DND-41 (cell line): ENCODE measurements at places on chromosomes 12 and 14.

DNA sequence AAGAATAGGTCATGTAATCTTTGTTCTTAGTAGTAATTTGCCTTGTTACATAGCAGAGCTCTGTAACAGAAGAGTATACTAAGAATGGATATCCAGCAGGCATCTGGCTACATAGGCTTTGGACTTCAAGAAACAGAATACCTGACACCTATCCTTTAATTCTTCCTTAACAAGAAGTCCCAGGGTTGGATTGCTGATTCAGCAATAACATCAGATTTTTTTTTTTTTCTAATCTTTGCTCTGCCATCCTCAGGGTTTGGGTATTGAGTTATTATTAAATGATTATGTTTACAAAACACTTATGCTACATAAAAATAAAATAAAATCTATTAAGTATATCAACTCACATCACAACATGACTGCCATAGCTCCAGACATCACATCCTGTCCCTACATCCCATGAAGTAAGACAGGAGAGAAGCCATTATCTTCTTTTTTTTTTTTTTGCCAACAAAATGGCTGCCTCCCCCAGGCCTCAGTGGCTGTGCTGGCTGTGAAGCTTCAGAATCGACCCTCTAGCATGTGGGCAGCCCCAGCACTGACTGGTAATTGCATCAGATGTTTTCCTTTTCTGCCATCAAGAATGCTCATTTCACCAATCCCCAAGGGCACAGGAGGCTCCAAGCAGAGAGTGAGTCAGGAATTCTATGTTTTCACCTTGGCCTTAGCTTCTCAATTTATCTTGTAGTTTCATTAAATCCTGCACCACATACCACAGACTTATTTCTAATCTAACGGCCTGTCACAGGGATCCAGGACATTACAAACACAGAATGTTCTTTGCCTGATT, 186.2 kb downstream of the DICER1 start:
- no peak overlapping the region for H3K27ac ChIP-seq
- H3K4me3 ChIP-seq = no peak overlapping the region
- H3K27me3 ChIP-seq = no peaks in the 10 kb centered on the region
- no peak for DNase-seq
- H3K4me1 ChIP-seq = peaks cover 14% of the 10 kb centered on the region

GRCh38 chr12:32118806-32119205, 12.2 kb downstream of the BICD1 start:
- H3K4me3 ChIP-seq = no peak overlapping the region
- H3K36me3 ChIP-seq = no peaks in the 10 kb centered on the region; the same call in 1 of the 2 replicates
- no peaks in the 10 kb centered on the region for H3K4me1 ChIP-seq
- no peak for DNase-seq
- no peak overlapping the region for H3K27ac ChIP-seq

- H3K27me3 ChIP-seq = peaks cover 5% of the 10 kb centered on the region
- H3K27ac ChIP-seq = no peak overlapping the region
- no peaks in the 10 kb centered on the region for H3K36me3 ChIP-seq
- DNase-seq = no peak
Measured at GRCh38 chr14:56744016-56744415, 66.3 kb downstream of the OTX2 start.

GRCh38 chr14:24389226-24389848, 9.5 kb upstream of the NYNRIN start:
- peaks cover 13% of the 10 kb centered on the region for H3K27me3 ChIP-seq
- H3K4me3 ChIP-seq = no peak overlapping the region

DNA sequence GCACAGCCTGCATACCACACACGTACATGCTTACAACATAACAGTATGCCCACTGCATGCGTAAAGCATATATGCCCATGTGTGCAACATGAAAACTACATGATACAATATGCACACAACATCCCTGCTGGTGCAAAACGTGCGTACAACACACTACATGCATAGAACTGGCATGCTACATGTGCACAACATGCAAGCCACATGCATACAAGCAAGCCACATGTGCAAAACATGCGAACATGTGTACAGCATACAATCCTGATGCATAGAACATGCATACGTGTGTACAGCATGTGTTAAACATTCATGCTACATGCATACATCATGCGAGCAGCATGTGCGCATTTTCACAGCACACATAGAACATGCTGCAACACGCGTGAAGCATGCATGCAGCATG, 8.4 kb upstream of the TMTC1 start:
- H3K27me3 ChIP-seq = no peaks in the 10 kb centered on the region
- H3K27ac ChIP-seq = no peak overlapping the region
- H3K4me3 ChIP-seq = 0 out of 2 replicates have a peak overlapping the region, but pooled peaks have one; percentile 3

GRCh38 chr12:42473130-42473529, 116.4 kb downstream of the PRICKLE1 start:
- H3K27ac ChIP-seq = no peak overlapping the region
- no peak for DNase-seq
- H3K36me3 ChIP-seq = no peaks in the 10 kb centered on the region
- H3K4me1 ChIP-seq = peaks cover 6% of the 10 kb centered on the region; the same call in 1 of the 2 replicates
- H3K27me3 ChIP-seq = peaks cover 6% of the 10 kb centered on the region

DNA sequence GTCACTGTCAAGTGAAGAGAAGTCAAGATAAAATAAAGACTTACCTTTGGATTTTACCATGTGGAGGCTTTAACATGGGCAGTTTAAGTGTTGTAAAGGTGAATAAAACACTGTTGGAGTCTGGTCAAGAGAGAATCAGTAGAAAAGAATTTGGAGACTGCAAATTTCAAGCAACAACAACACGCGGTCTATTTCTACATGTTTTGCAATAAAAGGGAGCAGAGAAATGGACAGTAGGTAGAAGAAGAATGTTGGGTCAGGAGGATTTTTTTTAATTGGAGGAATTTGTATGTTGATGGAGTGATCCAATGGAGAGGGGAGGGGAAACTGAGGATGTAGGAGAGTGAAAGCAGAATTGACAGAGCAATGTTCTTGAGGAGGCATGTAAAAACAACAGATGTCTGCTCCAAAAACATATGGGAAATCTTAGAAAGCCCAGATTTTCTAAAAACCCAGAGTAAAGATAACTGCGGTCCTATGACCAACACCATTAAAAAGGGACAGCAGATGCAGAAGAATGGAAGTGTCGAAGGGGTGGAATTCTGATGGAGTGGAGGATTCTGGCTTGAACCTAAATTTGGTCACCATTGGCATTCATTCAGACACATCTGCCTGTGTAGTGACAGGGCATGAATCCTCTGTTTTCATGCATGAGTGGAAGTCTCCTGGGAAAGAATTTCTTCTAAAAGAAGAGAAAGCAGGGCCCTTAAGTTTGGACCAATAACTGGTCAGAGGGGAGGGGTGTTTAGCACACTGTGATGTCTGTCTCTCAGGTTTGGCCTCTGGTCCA, 68.0 kb upstream of the OSBPL8 start:
- no peaks in the 10 kb centered on the region for H3K4me1 ChIP-seq
- peaks cover 5% of the 10 kb centered on the region for H3K27me3 ChIP-seq
- H3K27ac ChIP-seq = no peak overlapping the region
- no peak for DNase-seq
- H3K36me3 ChIP-seq = no peaks in the 10 kb centered on the region

GRCh38 chr12:88035907-88036289, 6.7 kb upstream of the C12orf50 start:
- H3K27me3 ChIP-seq = no peaks in the 10 kb centered on the region
- peak overlapping the region; percentile 68 for H3K4me3 ChIP-seq
- peak overlapping the region; percentile 83 for H3K27ac ChIP-seq

GRCh38 chr12:89862511-89863445, 154.1 kb upstream of the ATP2B1 start:
- peak; percentile 53 for DNase-seq
- peak overlapping the region; percentile 50 for H3K27ac ChIP-seq
- H3K27me3 ChIP-seq = no peaks in the 10 kb centered on the region

- no peaks in the 10 kb centered on the region for H3K36me3 ChIP-seq
- H3K27ac ChIP-seq = no peak overlapping the region
- no peaks in the 10 kb centered on the region for H3K27me3 ChIP-seq
- H3K4me1 ChIP-seq = no peaks in the 10 kb centered on the region
Measured at GRCh38 chr14:94771906-94772490, 2.1 kb upstream of the GSC start.

GRCh38 chr14:86203843-86204242, 673.9 kb downstream of the FLRT2 start:
- no peak overlapping the region for H3K4me3 ChIP-seq
- H3K27ac ChIP-seq = peak overlapping the region; percentile 65
- H3K4me1 ChIP-seq = peaks cover 22% of the 10 kb centered on the region
- no peaks in the 10 kb centered on the region for H3K27me3 ChIP-seq
- no peaks in the 10 kb centered on the region for H3K36me3 ChIP-seq

GRCh38 chr14:76126076-76126475, 25.6 kb upstream of the GPATCH2L start:
- no peaks in the 10 kb centered on the region for H3K27me3 ChIP-seq
- H3K4me1 ChIP-seq = no peaks in the 10 kb centered on the region

- H3K27me3 ChIP-seq = no peaks in the 10 kb centered on the region
- peaks cover 26% of the 10 kb centered on the region for H3K4me1 ChIP-seq
- H3K27ac ChIP-seq = no peak overlapping the region
- no peak overlapping the region for H3K4me3 ChIP-seq
- H3K36me3 ChIP-seq = peaks cover 7% of the 10 kb centered on the region; the same call in 1 of the 2 replicates
- peak; percentile 56 for DNase-seq
Measured at GRCh38 chr14:100488057-100488456, 99.2 kb downstream of the BEGAIN start.

DNA sequence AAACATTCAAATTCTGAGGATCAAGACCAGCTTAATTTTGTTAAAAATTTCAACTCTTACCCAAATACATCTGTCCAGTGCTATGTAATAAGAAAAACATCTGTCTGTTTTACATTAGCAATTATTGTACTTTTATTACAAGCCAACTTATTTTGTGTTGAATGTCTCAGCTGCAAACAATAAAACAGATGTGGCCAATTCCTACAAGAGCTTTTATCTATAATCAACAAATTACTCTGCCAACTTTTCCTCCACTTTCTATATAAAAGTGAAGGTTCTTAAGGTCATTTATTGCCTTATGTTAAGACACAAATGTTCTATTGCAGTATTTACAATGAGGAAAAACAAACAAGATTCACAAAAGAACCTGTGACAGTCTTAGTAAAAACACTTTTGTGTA, 72.7 kb downstream of the NOVA1 start:
- H3K4me1 ChIP-seq = no peaks in the 10 kb centered on the region
- no peaks in the 10 kb centered on the region for H3K27me3 ChIP-seq
- no peaks in the 10 kb centered on the region for H3K36me3 ChIP-seq
- DNase-seq = no peak
- H3K27ac ChIP-seq = no peak overlapping the region
- no peak overlapping the region for H3K4me3 ChIP-seq

DNA sequence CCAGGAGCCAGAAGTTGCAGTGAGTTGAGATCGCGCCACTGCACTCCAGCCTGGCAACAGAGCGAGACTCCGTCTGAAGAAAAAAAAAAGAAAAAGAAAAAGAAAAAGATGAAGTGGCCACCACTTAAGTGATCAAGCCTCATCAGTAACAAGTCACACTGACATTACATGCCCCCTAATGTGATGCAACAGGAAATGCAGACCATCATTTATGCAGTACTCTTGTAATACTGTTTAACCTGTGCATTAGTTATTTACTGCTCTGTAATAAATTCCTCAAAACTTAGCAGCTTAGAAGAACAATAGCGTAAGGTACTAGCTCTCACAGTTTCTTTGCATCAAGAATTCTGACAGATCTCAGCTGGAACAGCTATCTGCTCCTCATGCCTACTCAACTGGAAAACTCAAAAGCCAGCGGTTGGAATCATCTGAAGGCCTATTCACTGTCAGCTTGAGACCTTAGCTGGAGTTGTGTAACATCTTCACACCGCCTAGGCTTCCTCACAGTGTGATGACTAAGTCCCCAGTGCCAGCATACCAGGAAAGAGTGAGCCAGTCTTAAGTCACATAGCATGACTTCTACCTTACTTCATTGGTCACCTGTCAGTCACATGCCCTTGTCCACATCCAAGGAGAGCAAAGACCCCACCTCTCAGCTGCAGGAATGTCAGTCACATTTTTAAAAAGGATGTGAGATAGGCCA, 31.5 kb downstream of the EPS8 start:
- H3K4me1 ChIP-seq = no peaks in the 10 kb centered on the region
- H3K36me3 ChIP-seq = no peaks in the 10 kb centered on the region
- no peak overlapping the region for H3K27ac ChIP-seq
- no peak for DNase-seq

DNA sequence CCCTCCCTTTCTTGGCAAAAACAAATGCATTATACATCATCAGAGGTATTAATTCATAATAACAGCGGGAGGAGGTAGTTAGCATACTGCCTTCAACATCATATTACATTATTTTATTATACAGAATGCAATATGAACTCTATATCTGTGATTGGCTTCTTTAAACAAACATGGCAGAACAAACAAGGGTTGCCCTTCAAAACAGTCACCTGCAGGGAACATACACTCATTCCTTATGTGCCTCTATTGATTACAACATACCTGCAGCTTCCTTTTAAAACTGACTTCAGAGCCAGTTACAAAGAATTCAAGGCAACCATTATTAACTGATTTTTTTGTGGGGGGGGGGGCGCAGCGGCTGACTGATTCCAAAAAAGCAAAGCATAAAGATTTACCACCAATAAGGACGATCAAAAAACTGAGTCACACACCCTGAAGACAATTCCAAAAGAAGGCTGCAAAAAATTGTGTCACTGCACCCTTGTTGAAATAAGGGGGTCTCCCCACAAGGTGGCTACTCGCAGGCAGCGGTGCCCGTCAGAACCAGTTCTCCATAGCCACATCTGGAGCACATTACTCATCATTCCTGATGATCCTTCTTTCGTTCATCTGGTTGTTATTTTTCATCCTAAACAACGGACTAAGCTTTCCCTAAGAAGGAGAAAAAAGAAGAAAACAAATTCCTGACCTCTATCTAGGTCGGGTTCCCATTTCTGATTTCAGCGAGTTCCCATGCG, 51.8 kb downstream of the SMUG1 start:
- peaks cover 33% of the 10 kb centered on the region for H3K27me3 ChIP-seq
- no peak overlapping the region for H3K27ac ChIP-seq
- no peak for DNase-seq
- H3K4me1 ChIP-seq = no peaks in the 10 kb centered on the region

DNA sequence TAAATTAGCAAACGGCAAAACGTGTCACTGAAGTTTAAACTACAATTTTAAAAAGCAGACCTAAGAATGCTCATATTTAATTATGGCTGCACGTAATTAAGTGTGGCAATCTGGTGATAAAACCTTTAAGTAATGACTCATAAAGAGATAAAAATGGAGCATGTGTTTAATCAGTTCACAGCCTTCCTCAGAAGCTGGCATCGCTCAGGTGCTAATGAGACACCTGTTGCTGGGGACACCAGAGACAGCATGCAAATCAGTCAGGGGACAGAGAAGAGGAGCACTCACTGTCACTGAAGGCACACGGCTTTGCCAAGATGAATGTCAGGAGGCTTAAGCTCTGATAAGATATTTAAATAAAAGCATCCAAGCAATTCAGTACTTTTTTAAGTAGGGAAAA, 840.3 kb downstream of the GALC start:
- no peak overlapping the region for H3K4me3 ChIP-seq
- H3K27me3 ChIP-seq = no peaks in the 10 kb centered on the region
- DNase-seq = no peak
- H3K36me3 ChIP-seq = no peaks in the 10 kb centered on the region
- H3K27ac ChIP-seq = no peak overlapping the region

GRCh38 chr12:82973592-82973991, 286.9 kb downstream of the TMTC2 start:
- H3K4me1 ChIP-seq = no peaks in the 10 kb centered on the region
- no peaks in the 10 kb centered on the region for H3K27me3 ChIP-seq
- no peaks in the 10 kb centered on the region for H3K36me3 ChIP-seq
- no peak overlapping the region for H3K4me3 ChIP-seq

- H3K27me3 ChIP-seq = no peaks in the 10 kb centered on the region
- peaks cover 44% of the 10 kb centered on the region for H3K4me1 ChIP-seq
- H3K27ac ChIP-seq = peak overlapping the region; percentile 75
- no peak overlapping the region for H3K4me3 ChIP-seq
- H3K36me3 ChIP-seq = peaks cover 51% of the 10 kb centered on the region
- peak; percentile 86 for DNase-seq
Measured at GRCh38 chr12:113098441-113099028, 37.0 kb downstream of the RASAL1 start.
